Activated CD8-positive, alpha-beta T cell treated with anti-CD3 and anti-CD28 coated beads for 36 hours (primary cell): ENCODE measurements at places on chromosomes 11 and 22. TPM values are rescaled to one million over a fixed set of nuclear protein-coding genes. Genes with fewer than 3 reads are reported as not detected.

Gene SCGB1D2
- total RNA-seq: not detected

Gene APOA4
- total RNA-seq: not detected

Gene BTG4
- total RNA-seq: 0.36 TPM

Gene GP1BB
- not detected for total RNA-seq

Gene MYEOV
- total RNA-seq: not detected

Gene SLCO2B1
- total RNA-seq: not detected

Gene XBP1
- 103 TPM for total RNA-seq

Gene FBXO3
- 9.0 TPM for total RNA-seq

Gene GAL3ST1
- total RNA-seq: not detected

Gene GNAZ
- total RNA-seq: 0.50 TPM

Gene PANX3
- not detected for total RNA-seq

Gene OR8D4
- total RNA-seq: not detected
